Stimulated activated CD4-positive, alpha-beta T cell treated with anti-CD3 and anti-CD28 coated beads, Interleukin-1b, Interleukin-23, amount 100 ng/mL, for 24 hours (primary cell): ENCODE measurements at places on chromosomes 12 and 14.

DNA sequence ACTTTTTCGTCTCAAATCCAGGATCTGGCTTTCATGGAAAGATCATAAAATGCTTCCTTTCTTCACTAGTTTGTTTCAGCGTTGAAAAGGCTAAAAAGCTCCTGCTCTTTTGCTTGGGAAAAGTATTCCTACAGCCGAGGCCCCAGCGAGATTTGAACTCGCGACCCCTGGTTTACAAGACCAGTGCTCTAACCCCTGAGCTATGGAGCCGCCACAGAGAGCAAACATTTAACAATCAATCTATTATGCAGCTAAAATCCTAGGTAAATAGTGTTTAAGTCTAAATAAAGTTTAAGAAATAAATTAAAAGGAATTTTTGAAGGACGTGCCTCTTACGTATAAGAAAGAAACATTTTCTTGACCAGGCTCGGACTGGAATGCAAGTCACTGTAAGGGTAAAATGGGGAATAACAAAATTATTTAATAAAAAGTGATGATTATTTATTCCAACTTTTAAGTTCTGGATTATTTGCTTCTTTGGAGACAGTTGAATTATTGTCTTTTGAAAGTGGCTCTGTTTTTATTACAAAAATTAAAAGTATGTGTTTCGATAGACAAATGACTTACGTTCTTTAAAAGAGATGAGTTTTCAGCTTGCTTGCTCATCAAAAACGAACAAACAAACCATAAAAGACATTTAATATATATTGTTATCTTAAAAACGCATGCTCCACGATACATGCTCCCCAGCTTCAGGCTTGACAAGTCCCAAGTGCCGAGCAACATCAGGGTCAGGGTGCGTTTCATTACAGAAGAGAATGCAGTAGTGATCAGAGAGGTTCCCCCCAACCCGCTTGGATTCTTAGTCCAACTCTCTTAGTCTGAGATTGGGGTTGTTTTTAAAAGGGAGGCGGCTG lies 10.2 kb downstream of the OR6S1 start:
- no peak for DNase-seq

DNA sequence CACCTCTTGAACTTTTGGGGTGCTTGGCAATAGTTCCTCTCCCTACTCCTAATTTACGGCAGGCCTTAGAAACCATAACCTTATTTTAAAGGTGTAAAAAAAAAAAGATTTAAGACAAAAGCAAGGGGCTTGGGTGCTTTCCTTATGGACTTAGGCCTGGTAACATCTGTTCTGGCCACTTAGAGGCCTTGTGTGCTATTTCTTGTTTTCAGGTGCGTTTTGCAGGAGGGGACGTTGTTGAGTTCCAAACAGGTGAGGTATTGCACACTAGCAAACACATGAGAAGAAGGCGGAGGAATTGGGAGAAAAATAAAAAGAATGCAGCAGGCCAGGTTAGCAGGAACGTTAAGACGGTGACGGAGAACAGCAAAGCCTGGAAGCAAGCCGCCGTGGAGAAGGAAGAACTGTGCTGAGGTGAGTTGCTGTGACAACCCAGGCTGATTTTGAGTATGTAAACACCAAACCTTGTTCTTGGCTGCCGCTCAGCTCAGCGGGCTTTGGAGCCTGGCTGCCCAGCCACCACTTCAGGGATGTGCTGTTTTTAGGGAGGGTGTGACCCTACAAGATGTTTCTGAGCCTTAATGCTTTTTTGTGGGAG lies 17.3 kb downstream of the EMG1 start:
- no peak for DNase-seq

DNA sequence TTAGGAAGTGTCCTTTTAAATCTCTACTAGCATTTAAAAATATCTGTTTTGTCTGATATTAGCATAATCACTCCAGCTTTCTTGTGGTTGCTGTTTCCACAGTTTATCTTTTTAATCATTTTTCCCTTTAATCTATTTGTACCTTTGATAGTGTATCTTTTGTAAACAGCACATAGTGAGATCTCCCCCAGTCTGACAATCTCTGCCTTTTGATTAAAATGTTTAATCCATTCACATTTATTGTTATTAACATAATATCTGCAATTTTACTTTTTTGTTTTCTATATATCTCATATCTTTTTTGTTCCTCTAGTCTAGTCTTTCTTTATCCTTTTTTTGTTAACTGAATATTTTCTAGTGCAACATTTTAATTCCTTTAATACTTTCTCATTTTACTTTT lies 104.2 kb downstream of the RPS6KA5 start:
- DNase-seq, result no peak

DNA sequence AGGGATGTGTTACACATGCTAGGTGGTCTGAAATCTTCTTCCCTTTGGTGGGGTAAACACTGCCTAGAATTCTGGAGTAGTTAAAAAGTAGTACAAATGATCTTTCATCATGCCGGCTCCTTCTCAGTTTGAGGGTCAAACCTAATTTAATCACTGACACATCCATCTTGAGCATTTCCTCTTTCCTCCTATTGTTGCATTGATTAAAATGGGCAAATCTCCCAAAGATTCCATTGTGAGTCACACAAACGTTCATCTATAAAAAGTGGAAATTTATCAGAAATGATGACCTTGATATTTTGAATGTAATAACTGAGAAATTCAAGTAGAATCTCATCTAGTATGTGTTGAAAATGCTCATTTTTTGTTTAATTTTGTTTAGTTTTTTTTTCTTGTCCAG lies 996.0 kb downstream of the NRXN3 start:
- DNase-seq, result no peak

DNA sequence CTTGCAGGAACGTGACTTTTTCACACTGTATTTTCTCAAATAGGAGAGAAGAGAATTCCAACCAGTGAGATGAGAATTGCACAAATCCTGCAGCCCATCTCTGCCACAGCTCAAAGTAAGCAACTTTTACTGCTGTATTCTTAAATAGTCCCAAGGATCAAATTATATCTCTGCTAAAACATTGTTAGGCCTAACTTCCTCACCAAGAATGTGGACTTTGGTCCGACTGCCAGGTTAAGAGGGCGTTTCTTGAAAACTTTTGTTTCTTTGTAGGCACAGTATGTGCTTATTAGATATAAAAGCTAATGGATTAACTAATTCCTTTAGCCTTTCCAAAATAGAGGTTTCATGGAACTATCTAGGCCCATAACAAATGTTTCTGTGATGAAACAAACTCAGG lies 61.4 kb upstream of the IFNG-AS1 start:
- no peak for DNase-seq

- DNase-seq, result no peak
These were observed at the start of gene RIN3 for GRCh38 chr14:92513204-92513965. TSS of gene RIN3 (plus strand) at chr14:92513781. CDS start at chr14:92513933, 152 bp downstream.

DNA sequence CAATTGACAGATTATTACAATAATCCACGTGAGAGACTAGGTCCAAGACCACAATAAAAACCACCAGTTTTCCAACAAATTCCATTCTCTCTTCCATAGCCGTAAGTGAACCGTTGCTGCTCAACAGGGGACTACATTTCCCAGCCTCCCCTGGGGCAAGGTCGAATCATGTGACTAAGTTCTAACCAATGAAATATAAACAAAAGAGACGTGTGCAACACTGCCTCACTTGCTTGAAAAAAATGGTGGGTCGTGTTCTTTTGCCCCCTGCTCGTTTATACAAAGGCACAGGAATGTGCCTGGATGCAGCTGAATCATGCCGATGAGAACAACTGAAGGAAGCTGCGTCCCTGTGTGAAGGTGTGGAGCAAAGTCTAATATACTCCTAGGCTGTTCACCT lies 51.1 kb downstream of the HSPB8 start:
- DNase-seq, result no peak

GRCh38 chr12:98635657-98636323 lies 8.8 kb downstream of the IKBIP start:
- DNase-seq, result no peak

DNA sequence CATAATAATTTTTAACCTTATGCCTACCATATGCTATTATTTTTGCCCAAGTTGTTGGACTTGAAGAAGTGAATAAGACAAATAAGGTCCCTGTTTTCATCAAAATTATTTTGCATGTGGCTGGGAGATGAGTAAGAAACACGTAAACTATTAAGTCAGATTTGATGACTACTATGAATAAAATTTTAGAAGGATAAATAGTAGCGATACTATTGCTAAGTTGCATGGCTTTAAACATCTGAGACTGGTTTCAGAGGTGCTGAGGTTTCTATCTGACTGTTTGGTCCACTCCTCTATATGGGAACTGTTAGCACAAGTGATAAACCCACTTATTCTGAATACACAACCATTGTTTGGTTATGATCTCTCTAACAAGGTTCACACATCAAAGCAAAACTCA lies 674.3 kb upstream of the MDGA2 start:
- no peak for DNase-seq

DNA sequence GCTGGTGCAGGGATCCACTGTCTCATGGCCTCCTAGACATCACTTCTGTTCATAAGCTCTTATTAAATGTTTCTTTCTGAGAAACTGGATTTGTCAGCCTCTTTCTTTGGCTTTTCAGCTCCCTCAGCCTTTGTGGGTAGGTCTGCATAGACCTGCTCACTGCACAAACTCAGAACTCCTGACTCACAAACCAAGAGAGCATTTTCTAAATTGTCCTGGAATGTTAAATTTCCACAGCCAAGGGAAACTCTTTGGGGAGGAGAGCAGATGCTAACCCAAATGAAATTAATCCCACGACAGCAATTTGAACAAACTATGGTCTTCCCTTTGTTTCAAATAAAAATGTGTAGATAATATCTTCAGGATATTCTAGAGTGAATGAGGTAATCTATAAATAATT lies 19.5 kb upstream of the CERS5 start:
- DNase-seq, result no peak

DNA sequence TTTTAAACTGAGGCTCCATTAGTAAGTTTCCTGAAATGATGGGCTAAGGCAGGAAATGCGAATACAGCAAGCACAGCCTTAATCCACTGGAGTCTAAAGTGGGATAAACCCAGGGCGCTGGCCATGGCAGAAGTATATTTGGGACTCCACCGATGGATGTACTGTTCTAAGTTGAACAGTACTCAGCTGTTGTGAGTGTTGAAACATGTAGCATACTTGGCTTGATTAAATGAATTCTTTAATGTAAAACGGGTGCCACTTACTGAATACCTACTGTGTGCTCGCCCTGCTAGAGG lies 996 bp downstream of the SSPN start:
- DNase-seq, result no peak

GRCh38 chr12:57237596-57237931 lies 8.1 kb downstream of the SHMT2 start:
- DNase-seq, result no peak

GRCh38 chr12:120234643-120235368 lies 30.7 kb downstream of the PXN start:
- DNase-seq, result no peak

- DNase-seq, result no peak
These were observed 7.9 kb downstream of the OTOGL start for GRCh38 chr12:80107221-80107620.

GRCh38 chr12:63999853-64000252 lies 155.4 kb downstream of the SRGAP1 start:
- DNase-seq, result no peak

- DNase-seq, result no peak
These were observed 261.6 kb downstream of the DACT1 start for GRCh38 chr14:58899317-58899713.

DNA sequence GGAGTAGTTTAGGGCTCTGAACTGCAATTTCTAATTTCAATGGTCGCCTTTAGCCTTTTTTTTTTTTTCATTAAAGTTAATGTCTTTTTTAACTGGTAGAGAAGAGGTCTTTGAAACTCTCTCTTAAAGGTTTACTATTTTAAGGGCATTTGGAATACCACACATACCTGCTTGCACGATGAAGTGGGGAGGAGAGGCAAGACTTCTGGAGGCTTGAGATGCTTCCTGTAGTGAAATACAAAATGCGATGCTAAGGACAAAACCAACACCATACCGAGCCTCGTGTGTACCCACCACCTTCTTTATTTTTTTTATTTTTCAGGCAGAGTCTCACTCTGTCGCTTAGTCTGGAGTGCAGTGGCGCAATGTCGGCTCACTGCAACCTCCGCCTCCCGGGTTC lies 57.4 kb downstream of the GLT1D1 start:
- DNase-seq, result no peak

DNA sequence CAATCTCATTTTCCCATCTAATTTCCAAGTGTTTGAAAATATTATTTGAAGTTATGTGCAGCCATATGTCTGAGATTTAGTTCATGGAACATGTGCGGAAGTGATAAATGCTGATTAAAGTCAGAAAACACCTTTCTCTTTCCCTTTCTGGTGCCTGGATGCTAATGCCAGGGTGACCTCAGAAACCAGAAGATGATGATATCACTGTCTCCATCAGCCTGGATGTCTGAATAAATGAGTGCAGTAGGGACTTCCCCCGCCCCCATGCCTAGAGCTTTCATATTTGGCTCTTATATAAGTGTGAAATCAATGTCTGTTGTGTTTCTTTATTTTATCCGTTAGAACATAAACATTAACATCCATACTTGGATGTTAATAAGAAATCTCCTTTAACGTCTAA lies 261.9 kb upstream of the LRIG3 start:
- no peak for DNase-seq

DNA sequence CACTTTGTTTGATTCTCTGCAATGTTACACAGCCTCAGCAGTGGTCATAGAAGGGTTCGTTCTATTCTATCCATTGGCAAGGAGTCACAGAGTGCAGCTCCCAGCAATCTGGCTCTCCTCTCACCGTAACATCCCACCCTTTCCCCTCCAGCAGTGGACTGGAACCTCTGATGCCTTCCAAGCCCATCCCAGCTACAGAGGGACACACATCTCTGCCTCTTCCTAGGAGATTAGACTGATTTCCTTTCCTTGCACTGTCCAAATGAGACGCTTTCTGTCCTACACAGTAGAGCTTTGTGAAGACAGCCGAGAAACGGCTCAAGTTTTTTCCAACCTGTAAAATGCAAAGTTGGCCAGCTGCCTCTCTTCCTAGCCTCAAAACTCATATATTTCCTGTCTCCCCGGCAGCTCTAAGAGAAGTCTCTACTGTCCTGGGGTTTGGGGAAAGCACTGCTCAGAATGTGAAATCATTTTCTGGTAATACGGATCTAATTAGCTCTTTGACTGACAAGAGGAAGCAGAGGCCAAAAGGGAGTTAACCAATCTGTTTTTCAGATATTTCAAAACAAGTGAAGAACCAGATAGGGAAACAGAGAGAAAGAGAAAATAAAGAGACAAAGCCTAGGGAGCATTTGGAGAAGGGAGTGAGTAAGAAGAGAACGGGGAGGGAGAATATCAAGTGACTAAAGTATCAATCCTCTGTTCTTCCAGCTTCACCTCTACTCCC lies 516 bp downstream of the NINJ2 start:
- DNase-seq, result no peak
